ENCODE measurements at places on chromosomes 16 and 17.
A peak's percentile ranks its signal among the peaks of the same experiment; 100 is the strongest.

GRCh38 chr16:82005027-82005830 lies 6.0 kb downstream of the SDR42E1 start:
- DNase-seq = no peak

DNA sequence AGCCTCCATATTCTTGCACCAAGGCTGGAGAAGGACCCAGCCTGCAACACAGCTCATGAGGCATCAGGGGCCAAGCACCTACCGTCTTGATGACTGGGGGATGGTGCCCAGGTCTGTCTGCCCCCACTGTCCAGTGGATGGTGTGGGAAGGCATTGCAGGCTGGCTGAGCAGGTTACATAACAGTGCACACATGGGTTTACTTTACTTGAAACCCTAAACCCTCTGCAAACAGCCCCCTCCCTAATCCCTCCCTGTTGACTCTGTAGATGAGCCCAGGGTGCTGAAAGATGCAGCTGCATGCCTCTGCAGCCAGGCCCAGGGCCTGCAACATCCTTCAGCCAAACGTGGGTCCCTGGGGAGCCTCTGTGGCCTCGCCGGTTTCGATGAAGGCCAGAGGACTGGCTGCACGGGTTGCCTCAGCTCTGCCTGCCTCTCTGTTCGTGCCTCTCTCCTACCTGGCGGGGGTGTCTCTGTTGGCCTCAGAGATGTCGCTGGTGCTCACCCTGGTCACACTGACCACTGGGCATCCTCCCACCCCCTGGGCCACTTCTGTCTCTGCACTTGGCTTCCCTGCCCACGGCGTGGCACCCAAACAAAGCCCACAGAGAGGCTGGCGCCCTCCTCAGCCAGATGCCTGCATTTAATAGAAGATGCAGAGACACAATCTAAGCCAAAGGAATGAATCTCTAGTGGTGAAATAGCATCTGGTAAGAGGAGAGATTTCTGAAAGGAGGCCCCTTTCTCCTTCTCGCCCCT lies 95.1 kb downstream of the METRNL start:
- no peak for DNase-seq

DNA sequence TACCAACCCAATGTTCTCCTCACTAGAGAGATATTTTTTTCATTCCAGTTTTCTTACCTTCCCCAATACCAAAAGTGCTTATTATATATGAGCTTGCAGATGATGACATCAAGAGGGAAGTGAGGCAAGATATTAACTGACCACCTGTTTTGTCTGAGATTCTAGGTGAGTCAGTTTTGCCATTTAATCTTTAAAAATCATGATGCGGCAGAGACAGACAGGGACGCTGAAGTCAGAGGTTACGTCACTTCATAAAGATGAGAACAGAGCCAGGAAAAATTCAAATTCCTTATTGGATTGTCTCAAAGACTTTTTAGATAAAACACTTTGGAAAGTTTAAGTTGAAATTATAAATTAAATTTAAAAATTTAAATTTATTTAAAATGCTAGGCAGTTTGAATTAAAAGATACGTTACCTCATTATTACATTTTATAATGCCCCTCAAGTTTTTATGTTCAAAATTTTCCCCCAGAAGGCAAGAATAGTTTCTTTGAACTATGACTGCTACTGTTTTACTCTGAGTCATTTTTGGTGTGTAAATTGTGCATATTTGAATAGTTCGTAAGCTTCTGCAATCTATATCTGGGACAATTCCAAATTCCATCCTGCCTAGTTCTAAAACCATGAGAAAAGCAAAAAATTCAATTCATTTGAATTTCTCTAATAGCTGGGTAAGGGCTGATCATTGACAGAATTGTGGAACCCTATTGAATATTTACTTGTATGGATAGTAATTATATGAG lies 839.6 kb upstream of the GOT2 start:
- DNase-seq = peak; percentile 91

DNA sequence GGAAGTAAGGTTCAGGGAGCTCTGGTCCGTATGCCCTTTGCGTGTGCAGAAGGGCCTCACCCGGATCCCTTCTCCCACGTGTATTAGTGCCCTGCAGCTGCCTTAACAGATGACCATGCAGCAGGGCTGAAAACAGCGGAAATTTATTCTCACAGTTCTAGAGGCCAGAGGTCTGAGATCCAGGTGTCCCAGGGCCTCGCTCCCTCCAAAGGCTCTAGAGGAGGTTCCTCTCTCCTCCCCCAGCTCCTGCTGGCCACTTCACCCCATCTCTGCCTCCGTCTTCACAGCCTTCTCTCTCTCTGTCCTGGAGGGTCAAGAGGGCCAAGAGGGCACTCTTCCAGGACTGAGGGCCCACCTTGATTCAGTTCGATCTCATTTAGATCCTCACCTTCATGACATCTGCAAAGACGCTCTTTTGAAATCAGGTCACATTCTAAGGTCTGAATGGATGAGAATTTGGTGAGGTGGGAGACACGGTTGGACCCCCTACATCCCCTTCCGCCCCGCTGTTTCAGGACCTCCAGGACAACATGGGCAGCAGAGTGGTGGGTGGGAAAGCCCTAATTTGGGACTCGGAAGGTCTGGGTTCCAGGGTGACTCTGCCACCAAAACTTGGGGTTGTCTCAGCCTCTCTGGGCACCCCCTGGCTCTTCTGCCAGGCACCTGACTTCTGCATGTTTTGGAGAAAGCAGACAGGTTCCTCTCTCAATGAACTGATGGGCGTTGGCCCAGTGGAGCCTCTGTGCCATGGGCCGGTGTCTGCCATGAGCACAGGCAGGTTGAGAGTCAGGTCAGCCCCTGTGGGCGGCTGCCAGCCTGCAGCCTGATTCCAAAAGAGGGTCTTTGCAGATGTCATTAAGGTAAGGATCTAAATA lies 361.2 kb downstream of the SEC14L1 start:
- no peak for DNase-seq

GRCh38 chr16:642189-643049 lies 791 bp downstream of the MCRIP2 start:
- no peak for DNase-seq

DNA sequence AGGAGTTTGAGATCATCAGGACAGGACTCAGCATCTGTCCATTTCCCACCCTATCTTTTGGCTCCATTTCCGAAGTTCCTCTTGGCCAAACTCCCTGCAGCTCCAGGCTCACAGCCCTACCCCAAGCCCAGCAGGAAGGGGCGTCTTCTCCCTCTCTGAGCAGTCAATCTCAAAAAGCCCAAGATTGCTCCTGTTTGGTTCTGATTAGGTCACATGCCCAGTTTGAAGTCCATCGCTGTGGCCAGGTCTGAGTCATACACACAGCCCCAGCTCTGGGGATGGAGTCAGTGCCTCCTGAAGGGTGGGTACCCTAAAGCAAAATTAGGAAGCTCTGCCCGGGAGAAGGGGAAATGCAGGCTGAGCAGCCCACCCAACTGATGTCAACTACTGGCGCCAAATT lies 23.9 kb downstream of the SNX20 start:
- DNase-seq = no peak

- DNase-seq = no peak
These were observed 30.3 kb downstream of the MMD start for GRCh38 chr17:55391244-55391757.

- DNase-seq = no peak
These were observed 957.6 kb upstream of the SOX9 start for GRCh38 chr17:71163121-71163812.

DNA sequence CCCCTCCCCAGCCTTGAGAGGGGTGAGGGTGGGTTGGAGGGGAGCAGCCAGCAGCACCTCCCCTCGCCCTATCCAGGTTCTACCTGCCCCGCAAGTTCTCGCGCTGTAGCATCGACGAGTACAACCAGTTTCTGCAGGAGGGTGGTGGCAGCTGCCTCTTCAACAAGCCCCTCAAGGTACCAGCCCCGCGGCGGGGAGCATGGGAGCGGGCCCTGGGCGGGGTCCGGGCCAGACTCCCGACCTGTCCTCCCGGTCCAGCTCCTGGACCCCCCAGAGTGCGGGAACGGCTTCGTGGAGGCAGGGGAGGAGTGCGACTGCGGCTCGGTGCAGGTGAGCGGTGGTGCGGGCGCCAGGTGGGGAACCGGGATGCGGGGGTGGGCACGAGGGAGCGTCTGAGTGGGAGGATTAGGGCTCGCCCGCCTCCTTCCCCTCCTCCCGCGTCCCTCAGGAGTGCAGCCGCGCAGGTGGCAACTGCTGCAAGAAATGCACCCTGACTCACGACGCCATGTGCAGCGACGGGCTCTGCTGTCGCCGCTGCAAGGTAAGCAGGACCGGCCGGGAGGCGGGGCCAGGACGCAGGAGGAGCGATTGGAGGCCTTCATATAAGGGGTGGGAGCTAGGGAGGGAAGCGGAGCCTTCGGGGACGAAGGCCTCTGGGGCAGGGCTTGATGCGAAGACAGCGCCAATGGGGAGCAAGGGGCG lies 16.5 kb downstream of the ADAM11 start:
- peak; percentile 96 for DNase-seq
